ENCODE measurements at places on chromosomes 1 and 21. TPM values are rescaled to one million over a fixed set of nuclear protein-coding genes. Genes with fewer than 3 reads are reported as not detected.

GRCh38 chr1:100535264-100535663, 2.7 kb upstream of the GPR88 start:
- no peaks in the 10 kb centered on the region for H3K27me3 ChIP-seq
- no peak overlapping the region for H3K4me3 ChIP-seq
- DNase-seq, result no peak
- H3K4me1 ChIP-seq, result peaks cover 19% of the 10 kb centered on the region
- no peak overlapping the region for H3K27ac ChIP-seq

DNA sequence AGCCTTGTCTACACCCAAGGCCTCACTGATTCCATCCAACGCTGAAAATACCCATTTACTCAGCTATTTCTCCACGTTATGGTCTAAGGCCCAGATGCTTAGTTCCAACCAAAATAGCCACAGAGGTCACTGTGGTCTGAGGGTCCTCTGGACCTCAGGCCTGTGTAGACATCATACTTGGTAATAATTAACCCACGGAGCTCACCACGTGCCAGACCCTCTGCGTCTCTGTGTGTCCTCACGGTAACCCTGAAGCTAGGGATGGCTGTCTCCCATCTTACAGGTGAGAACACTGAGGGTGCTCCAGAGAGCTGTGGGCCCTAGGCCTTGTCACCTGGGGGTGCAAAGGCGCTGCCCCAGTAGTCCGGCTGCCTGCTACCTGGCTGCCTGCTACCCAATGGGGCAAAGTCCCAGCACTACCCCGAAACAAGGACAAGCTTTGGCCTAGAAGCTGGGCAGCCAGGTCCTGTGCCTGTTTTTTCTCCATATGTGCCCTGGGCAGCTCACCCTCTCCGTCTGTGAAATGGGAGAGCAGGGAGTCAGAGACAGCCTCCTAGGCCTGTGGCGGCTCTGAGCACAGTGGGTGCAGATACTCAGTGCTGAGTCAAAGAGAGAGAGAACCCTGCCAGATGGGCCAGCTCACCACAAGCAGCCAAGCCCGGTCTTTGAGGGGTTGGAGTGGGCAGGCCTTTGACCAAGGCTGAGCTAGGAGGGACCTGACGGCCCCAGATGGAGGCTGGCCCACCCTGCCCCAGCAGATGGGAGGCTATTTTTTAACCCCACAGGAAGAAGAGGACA, 17.0 kb upstream of the RUNX3 start:
- H3K36me3 ChIP-seq, result no peaks in the 10 kb centered on the region
- no peak overlapping the region for H3K4me3 ChIP-seq
- no peaks in the 10 kb centered on the region for H3K4me1 ChIP-seq

DNA sequence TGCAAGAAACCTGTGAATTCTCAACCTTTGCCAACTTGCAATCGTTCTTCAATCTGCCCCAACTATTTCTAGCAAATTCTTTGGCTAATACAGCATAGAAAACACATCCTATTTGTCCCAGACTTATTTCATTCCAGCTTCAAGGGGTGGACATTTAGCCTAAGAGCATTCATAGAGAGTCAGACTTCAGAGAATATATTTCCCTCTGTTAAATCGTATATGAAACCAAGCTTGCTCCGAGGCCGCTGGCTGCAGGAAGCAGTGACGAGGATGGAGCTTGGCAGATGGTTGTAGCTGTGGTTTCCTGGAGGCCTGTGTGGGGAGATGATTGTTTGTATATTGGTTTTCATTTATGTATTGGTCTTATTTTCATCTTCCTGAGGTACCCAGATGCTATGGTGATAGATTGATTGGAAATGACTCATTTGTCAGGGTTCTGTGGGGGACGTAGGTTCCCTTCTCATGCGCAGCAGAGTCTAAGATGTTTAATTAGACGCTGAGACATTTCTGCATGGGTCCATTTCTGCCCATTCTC, 26.1 kb downstream of the MAN1C1 start:
- H3K27me3 ChIP-seq, result no peaks in the 10 kb centered on the region
- H3K4me3 ChIP-seq, result no peak overlapping the region
- DNase-seq, result no peak
- peaks cover 10% of the 10 kb centered on the region for H3K4me1 ChIP-seq

- peaks cover 86% of the 10 kb centered on the region for H3K4me1 ChIP-seq
- no peaks in the 10 kb centered on the region for H3K27me3 ChIP-seq
- no peak for DNase-seq
- H3K36me3 ChIP-seq, result no peaks in the 10 kb centered on the region
- no peak overlapping the region for H3K27ac ChIP-seq
Observed at GRCh38 chr1:171506525-171507304, 21.4 kb downstream of the PRRC2C start.

GRCh38 chr1:24360681-24361080, 41.5 kb downstream of the GRHL3 start:
- no peak for DNase-seq
- no peak overlapping the region for H3K27ac ChIP-seq
- no peaks in the 10 kb centered on the region for H3K4me1 ChIP-seq
- no peak overlapping the region for H3K4me3 ChIP-seq

The FAM43B gene
- total RNA-seq, result 1.0 TPM

The FMO4 gene
- total RNA-seq, result 27.3 TPM
